ENCODE measurements at places on chromosomes 2 and 18.
A peak's percentile ranks its signal among the peaks of the same experiment; 100 is the strongest.

GRCh38 chr2:145919477-145919876 is 1399.6 kb upstream of the ZEB2 start:
- DNase-seq = no peak

- DNase-seq = no peak
These were observed 47.3 kb downstream of the UNC80 start for GRCh38 chr2:209818939-209819338.

- DNase-seq = peak; percentile 77
These were observed 6.4 kb upstream of the SP9 start for GRCh38 chr2:174328114-174328960.

- DNase-seq = no peak
These were observed 488.6 kb downstream of the CPS1 start for GRCh38 chr2:211045025-211045424.

DNA sequence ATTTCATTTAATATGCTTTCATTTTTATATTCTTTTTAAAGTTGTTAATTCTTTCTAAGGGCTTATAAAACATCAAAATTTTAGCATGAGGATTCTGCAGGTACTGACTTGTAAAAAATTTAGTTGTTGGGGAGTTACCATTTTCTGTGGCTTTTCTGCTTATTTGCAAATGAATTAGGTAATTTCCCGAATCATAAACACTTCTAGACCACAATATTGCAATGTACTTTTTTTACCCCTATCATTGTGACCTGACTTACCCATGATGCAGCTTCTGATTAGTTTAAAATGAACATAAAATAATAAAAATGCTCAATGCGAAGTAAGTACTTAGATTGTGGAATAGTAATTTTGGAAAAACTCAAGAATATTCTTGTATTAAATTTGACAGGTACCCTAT is 11.4 kb downstream of the ARL6IP6 start:
- DNase-seq = no peak

- no peak for DNase-seq
These were observed 125.7 kb downstream of the AGAP1 start for GRCh38 chr2:235619544-235619943.

GRCh38 chr2:32617599-32618189 is 10.2 kb upstream of the TTC27 start:
- no peak for DNase-seq

GRCh38 chr2:107132070-107132469 is 246.1 kb upstream of the ST6GAL2 start:
- DNase-seq = peak; percentile 17

- peak; percentile 78 for DNase-seq
These were observed at the start of gene SDC1 for GRCh38 chr2:20224716-20225293. TSS of gene SDC1 (minus strand) at chr2:20225130. CDS start at chr2:20224867, 263 bp downstream.
